Stimulated activated CD4-positive, alpha-beta T cell treated with anti-CD3 and anti-CD28 coated beads, Interleukin-15, amount 100 ng/mL, for 1 hour (primary cell): ENCODE measurements at places on chromosomes 3 and 15.

DNA sequence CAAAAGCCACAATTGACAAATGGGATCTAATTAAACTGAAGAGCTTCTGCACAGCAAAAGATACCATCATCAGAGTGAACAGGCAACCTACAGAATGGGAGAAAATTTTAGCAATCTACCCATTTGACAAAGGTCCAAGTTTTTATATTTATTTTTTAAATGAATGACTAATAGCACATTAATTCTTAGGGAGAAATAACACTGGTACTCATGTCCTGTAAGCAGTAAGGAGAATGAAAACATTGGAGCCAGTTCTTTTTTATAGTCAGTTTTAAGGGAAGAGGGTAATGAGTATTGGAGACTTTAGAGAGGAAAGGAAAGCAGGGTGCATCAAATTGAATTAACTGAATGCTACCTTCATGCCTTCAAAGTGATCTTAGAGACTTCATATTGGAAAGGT, 404.7 kb upstream of the TGFBR2 start:
- DNase-seq, result no peak

- no peak for DNase-seq
Measured at GRCh38 chr3:79521221-79521848, 246.5 kb downstream of the ROBO1 start.

DNA sequence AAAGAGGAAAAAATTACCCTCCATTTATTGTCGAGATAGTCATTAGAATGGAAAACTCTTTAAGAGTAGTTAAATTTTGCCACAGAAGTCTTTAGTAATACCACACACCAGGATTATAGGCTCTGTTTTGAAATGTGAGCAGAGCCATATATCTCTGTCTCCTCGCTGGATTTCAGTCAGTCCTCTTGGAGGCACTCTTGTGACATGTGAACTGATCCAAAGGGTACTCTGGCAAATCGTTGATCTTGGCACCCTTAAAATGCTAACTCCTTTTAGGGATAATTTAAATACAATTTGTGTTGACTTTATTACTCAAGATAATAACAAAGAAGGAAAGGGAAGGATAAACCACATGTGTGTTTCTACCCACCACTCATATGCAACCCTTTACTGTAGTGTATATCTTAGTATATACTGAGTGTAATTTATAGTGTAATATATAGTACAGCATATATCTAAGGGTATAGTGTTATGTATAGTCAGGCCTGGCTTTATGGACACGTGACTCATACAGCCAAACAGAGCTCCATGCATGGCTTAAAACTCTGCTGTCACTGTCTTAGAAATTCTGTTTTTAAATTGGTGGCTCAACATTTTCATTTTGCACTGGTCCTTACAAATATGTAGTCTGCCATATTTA, 12.3 kb upstream of the KPNA4 start:
- DNase-seq, result no peak

DNA sequence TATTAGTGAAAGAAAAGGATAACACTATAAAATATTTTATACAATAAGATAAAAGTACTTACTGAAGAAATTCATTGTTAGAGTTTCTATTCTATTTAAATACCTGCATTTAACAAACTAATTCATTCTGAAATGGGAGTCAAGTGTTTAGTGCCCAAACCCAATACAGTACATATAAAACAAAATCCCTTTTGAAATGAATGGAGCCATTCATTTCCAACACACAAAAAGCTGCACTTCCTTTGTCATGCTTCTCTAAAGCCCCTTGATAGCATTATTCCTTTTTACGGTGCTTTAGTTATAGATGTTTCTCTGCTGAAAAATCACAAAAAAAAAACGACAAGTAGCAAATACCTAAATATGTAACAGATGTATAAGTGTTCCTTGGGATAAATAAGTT, 596.3 kb downstream of the ZIC1 start:
- DNase-seq, result no peak

DNA sequence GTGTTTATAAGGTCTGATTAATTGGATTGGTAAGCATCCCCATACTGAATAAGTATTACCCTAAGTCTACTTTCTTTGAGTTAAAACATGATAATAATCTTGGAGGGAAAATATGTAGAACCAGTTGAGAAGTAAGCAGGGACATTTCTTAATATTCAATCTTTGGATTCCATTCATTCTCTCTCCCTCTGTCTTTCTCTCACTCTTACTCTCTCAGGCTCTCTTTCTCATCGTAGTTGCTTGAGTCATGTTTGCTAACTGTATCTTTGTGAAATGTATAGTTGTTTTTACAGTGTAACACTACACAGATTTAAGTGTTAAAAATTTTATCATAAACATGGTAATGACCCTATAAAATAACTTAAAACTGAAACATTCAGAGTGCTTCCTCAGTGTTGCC, 163.8 kb downstream of the RSRC1 start:
- DNase-seq, result no peak

- no peak for DNase-seq
Measured at GRCh38 chr3:48855681-48856447, 8.2 kb upstream of the PRKAR2A start.

DNA sequence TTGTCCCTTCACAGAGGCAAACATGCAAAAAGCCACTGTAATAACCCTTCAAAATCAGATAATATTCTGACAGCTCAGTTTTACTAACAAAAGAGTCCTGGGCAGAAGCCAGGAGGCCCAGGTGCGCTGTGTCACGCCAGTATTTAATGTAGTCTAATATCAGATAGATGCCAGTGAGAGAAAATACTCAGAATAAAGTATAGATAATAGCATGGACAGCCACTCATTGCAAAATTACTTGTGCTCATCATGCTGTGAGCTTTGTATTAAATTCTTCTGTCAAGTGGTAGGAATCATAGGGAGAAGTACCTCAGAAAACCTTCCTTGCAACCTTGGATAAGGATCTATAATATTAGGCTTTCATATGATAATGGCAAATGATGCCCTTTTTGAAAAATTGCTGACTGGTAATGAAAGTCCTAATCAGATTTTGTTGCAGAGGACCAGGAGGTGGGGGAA, 1154.3 kb downstream of the ROBO1 start:
- no peak for DNase-seq

- DNase-seq, result no peak
Measured at GRCh38 chr3:173932624-173933023, 535.1 kb downstream of the NLGN1 start.

DNA sequence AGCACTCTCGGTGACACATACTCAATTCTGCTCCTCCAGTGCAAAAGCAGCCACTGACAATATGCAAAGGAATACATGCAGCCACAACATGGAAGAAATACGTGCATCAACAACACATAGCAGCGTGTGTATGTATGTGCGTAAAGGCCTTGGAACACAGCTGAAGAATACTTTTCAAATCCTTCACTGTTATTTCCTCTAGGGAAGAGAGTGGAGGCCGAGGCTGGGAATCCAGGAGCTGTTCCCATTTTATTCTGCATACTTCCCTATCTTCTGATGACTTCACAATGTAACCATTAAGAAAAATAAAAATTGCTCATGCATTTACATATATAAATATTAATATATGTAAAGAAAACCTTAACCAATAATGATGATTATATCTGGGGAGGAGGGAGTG, 36.6 kb upstream of the MGLL start:
- DNase-seq, result no peak

GRCh38 chr15:59199626-59200465, 6.8 kb upstream of the LDHAL6B start:
- DNase-seq, result no peak

- no peak for DNase-seq
Measured at GRCh38 chr3:148158210-148158609, 539.5 kb upstream of the AGTR1 start.

DNA sequence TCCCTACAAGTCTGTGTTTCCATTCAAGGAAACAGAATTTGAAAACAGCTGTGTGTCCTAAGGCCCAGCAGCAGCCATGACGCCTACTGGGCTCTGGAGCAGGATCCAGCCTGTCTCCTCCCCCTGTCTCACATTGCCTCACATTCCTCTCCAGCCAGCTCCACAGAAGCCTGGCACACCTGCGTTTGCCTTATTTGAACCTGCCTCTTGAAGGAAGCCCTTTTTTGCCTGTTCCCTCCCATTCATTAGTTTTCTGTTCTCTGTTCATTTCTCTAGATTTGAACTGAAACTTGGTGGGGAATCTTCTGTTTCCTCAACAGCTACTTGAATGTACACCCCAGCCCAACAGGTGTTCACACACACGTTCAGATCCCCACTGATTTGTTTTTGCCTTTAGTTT, 890.5 kb downstream of the TUSC7 start:
- DNase-seq, result no peak

GRCh38 chr15:41834096-41834495, 4.6 kb upstream of the PLA2G4B start:
- DNase-seq, result no peak

DNA sequence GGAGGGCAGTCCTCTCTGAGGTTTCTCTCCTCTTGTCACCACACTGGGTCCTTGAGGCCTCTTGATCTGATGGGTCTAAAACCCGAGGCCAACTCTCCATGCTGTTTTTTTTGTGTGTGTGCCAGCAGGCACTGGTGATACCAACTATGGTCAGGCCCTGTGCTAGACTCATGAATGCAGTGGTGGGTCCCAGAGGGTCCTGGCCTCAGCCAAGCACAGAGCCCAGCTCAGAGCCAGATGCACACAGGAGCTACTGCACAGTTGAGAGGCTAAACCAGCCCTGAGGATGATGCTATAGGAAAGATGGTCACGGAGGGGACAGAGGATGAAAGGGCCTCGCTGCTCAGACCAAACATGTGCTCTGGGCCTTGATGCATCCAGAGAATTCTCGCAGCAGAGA, 33.5 kb downstream of the RAB6B start:
- no peak for DNase-seq

DNA sequence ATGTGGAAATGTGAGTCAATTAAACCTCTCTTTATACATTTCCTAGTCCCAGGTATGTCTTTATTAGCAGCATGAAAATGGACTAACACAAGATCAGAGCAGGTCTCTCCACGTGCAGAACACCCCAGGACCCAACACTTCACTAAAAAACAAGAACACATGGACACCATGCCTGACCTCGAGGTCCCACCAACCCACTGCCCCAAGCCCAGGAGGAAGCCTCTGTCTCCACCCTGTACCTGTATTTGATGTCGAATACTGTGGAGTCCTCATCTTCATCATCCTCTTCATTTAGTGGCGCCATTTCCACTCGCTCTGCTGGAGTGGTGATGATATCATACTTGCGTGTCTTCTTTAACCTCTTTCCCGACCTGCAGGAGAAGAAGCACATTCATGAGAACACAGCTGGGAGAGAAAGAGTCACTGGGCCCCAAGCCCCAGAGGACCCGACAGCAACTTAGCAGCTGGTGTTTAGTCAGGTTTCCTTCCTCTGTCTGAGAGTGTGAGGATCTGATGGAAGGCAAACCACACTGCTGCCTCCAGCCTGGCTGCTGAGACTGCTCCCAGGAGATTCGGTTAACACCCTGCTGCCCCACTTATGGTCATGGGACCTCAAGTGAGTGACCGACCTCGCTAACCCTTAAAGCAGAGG, 25.5 kb downstream of the FAM174B start:
- no peak for DNase-seq

- no peak for DNase-seq
Measured at GRCh38 chr3:159964166-159964973, 24.3 kb upstream of the IL12A start.

DNA sequence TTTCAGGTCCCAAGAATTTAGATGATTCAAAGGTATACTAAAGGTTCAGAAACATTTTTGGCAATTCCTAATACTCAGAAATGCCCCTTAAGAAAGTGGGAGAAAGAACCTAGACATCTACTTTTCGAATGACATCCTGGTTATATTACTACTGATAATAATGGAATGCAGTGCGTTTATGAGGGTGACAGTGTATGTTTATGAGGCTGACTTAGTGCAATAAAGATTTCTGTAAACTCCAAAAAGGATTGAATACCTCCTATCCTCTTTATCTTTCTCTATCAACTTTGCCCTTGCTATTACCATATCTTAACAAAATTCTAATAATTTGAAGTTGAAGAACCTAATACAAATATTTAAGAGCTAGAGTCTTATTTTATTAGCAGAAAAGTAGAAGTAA, 348.9 kb upstream of the EPHA6 start:
- no peak for DNase-seq

- DNase-seq, result no peak
Measured at GRCh38 chr3:46277476-46277875, 35.2 kb downstream of the CCR3 start.

DNA sequence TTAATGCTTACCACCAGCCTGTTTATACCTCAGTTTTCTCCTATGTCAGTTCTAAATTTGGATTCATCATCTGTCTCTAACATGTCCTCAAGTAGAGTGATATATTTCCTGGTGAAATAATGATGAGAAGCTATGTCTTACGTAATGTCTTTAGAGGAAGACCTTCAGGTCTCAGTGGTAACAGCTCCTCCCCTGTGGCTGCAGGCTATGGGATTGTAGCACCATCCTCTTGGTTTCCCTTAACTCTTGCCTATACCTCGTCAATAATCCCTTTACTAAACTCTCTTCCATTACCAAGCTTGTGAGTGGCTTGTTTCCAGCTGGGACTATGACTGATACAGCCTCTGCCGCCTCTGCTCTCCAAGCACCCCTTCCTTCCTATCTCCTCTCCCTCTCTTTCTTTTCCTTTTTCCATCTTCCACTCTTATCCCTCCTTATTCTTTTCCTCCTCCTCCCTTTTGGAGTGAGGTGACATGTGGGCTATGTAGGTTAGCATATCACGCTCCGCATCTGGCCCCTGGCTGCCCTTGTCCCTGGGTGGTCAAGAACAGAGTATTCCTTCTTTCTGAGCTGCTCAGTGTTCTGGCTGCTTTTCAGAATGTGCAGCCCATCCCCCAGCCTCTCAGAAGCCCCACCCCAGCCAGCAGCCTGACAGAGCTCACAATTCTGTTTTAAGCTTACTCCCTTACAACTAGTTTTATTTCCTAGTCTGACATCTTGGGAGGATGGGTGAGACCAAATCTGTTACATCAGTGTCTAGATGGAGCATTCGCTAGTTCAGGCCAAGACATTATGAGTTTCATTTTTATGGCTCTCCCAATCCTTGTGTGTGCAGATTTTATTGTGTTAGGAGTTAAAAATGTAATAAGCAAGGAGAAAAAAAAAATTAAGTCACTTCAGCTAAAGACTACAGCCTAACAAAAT, 75.0 kb upstream of the RNU6-1 start:
- no peak for DNase-seq

GRCh38 chr3:196096382-196096953, 14.6 kb upstream of the TFRC start:
- DNase-seq, result no peak

- DNase-seq, result no peak
Measured at GRCh38 chr3:53773021-53773436, 73.2 kb downstream of the CHDH start.
